ENCODE measurements at places on chromosomes 1 and 21. TPM values are rescaled to one million over a fixed set of nuclear protein-coding genes. Genes with fewer than 3 reads are reported as not detected.

DNA sequence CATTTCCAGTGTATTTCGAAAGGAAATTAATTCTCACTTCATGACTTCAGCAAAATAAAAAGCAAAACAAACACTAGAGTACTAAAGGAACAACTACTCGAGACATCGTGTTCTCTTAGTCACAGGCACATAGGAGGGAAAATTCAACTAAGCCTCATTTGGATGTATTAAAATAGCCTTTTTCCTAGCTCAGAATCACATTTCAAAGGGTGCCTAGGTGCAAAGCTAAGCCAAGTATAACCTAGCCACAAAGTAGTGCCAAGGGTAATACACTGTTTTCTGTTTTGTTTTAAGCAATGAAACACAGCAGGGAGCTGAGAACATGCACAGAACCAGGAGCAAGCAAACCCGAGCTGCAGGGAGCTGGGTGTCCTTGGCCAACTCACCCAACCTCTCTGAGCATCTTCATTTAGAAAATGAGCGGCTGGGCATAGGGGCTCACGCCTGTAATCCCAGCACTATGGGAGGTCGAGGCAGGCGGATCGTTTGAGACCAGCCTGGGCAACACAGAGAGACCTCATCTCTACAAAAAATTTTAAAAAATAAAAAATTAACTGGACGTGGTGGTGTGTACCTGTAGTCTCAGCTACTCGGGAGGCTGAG, 26.6 kb upstream of the ACBD6 start:
- DNase-seq: no peak

- DNase-seq: no peak
These were observed 91.2 kb upstream of the FAM78B start for GRCh38 chr1:166258017-166258416.

DNA sequence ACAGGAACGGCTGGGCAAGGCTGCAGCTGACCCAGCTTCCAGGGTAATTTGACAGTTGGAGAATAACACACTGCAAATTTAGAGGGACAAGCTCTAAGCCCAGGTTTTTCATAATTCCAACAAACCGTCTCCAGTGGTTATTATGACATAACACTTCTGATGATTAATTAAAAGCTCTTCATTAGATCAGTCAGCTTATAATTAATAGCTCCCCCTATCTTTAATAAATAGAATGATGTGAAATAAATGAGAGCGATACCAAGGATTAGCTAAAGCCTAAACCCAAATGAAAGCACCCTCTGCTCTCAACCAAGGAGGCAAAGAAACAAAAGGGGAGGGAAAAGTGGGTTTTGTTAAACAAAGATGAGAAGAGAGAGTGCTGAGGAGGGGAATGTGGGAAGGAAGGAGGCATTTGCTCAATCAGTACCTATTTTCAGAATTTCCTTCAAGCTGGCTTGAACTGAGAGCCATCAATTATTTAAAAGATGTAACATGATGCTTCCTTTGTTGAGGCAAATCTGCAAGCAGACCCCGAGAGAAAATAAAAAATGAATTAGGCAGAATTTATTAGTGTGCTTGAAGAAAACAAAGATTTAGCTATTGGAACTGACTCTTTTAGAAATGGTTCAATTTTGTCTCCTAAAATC, 221.8 kb upstream of the ESRRG start:
- DNase-seq: no peak

GRCh38 chr1:6923955-6924881, 139.0 kb downstream of the CAMTA1 start:
- DNase-seq: no peak

Gene WNT2B
- 0.09 TPM for total RNA-seq

DNA sequence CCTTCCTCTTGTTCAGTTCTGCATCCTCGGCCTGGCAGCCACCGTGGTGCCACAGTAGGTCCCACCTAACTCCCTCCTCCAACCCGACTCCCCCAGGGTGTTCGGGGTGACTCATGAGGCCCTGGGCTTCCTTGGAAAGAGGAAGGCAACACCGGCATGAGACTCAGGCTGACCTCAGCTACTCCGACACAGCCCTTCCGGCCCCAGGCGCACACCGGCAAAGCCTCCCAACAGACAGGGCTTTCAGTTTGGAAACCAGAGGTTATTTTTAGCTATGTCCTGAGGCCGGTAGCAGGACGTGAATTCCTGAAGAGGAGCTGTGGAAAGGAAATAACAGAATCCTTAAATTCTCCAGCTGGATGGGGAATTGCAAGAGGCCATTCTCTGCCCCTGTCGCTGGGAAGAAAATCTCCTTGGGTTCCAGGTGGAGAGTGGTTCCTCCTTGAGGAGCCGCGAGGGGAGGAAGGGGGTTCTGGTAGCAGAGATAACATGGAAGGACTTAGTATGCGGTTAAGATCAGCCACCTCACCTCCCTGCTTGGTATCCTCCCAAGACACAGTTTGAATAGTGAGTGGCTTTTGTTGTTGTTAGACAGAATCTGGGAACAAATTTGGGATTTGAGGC, 24.4 kb downstream of the PLXNA2 start:
- no peak for DNase-seq

Gene SFN
- total RNA-seq: not detected

Gene SRGAP2C
- total RNA-seq: 18.1 TPM

Gene LCE1C
- not detected for total RNA-seq

DNA sequence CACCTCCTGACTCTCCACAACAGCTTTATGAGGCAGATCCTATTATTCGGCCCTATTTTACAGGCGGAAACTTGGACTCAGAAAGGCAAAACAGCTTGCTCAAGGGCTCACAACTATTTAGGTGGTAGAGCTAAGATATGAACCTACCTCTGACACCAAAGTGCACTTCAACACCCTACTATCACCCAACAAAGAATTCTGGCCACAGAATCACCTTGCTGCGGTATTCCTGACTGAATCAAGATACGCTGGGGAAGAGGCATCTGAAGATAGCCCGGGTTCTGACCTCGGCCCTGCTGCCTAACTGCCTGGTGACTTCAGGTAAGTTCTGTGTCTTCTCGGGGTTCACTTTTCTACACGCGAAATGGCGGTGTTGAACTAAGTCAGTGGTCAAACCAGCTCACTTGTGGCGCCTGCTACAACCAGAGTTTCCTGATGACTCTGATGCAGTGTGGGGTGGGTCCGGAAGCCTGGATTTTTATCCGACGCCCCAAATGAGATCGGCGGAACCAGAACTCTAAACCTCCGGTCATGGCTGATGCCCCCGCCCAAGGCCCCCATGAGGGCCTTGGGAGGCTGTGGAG, 608 bp downstream of the PEF1 start:
- no peak for DNase-seq

Gene RHCE
- total RNA-seq: 0.33 TPM

- no peak for DNase-seq
These were observed 35.3 kb upstream of the NEK2 start for GRCh38 chr1:211710566-211711314.

Gene IKBKE
- total RNA-seq: 18.4 TPM

Gene PRUNE1
- 14.6 TPM for total RNA-seq

Gene CCT8
- total RNA-seq: 401 TPM

All from CD8-positive, alpha-beta memory T cell (primary cell).